NCI-H1417 treated with DMSO at 0.1 percent for 48 hours (cell line): ENCODE measurements at places on chromosomes 4 and X.

DNA sequence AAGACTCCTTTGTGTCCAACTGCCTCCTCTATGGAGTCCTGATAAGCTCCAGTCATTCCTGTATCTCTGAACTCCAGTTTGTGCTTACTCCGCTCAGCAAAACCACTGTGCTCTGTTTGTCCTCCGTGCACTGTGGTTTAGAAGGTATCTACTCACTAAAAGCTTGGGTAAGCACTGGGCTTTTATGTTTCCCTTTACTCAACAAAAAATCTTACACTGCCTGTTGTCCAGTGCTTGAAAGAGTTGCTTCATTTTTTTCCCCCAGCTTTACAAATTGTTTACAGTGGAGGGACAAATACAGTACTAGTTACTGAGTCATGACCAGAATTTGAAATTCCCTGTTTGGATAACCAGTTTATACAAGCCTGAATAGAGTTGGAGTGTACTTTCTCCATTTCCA lies 545.3 kb upstream of the FAT1 start:
- DNase-seq, result no peak

DNA sequence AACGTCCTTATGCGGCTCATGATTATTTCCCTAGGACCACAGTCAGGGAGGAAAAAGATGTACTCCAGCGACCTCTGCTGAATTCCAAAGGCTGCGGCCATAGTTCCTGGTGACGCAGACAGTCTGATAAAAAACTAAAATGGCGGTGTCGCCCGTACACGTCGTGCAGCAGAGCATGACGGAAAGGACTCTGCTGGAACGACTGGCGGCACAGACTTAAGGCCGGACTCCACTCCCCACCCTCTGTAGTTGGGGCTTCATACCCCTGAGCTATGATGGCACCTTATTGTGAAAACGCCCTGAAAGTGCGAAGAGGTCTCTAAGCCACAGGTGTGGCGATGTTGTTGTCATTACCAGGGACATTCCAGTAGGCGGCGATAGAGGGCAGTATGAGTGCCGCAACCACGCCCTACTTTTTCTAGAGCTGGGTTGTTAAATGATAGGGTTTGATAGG lies 90.0 kb upstream of the EDA2R start:
- no peak for DNase-seq

DNA sequence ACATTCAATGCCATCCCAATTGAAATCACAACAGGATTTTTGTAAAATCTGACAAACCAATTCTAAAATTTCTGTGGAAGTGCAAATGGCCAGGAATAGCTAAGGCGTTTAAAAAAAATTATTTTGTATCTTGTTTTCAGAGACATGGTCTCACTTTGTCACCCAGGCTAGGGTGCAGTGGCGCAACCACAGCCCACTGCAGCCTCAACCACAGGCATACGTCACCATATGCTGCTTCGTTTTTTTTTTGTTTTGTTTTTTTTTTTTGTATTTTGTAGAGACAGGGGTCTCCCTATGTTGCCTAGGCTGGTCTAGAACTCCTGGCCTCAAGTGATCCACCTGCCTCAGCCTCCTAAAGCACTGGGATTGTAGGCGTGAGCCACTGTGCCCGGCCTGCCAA lies 24.5 kb downstream of the ZNF41 start:
- DNase-seq, result no peak

- DNase-seq, result no peak
These were observed 40.9 kb upstream of the XK start for GRCh38 chrX:37644381-37645305.

DNA sequence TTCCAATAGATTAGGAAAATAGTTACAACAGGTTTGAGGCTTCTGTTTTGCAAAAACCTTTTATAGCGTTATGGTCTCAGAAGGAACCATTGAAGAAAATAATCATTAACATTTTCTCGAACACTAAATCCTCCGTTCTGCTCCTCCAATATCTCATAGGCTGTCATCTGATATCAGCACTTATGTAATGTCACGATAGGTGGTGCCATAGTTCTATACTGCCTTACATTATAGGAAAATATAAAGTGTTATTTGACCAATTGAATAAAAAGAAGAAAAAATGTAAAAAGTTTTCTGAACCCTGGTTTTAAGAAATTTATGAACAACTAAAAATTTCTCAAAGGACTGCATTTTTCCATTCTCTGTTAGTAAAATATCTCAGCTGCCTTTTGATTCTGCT lies 291.4 kb downstream of the RPA4 start:
- DNase-seq, result no peak

DNA sequence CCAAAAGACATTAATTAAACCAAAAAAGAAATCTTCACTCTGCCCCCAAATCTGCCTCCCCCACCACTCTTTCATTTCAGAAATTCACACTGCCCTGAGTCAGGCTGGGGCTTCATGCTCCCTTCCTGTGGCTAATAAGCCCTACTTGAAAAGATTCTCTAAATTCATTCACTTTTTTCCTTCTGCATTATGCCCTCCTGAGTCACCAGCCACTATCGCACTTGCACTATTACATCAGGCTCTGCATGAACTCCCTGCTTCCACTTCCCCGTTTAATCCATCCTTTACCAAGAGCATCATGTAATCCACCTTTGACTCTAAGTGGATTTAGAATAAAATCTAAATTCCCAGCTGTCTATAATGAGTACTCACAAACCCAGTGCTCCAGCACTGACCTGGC lies 295.4 kb upstream of the KLF3 start:
- DNase-seq, result no peak

GRCh38 chrX:1094566-1095333 lies 117.7 kb downstream of the CRLF2 start:
- no peak for DNase-seq

GRCh38 chr4:37388681-37389365 lies 144.3 kb downstream of the NWD2 start:
- no peak for DNase-seq

DNA sequence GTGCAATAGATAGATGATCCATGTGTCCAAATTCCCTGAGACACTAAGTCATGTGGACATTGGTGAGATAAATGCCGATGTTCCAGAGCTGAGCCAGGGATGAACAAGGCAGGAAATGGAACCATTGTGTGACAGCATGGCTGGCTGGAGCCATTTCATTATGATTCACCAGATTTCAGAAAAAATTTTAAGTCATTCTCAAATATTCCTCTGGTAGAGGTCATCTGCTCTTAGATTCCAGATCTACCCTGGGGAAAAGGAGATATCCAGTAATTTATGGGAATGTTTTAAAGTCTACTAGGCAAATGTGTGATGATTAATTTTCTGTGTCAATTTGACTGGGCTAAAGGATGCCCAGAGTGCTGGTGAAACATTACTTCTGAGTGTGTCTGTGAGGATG lies 287.3 kb downstream of the STK32B start:
- DNase-seq, result no peak

GRCh38 chrX:130769835-130770234 lies 133.2 kb downstream of the ENOX2 start:
- no peak for DNase-seq

GRCh38 chr4:184802697-184803015 lies 23.1 kb downstream of the ACSL1 start:
- no peak for DNase-seq

- no peak for DNase-seq
These were observed 37.9 kb upstream of the TRPC3 start for GRCh38 chr4:121989715-121990114.

DNA sequence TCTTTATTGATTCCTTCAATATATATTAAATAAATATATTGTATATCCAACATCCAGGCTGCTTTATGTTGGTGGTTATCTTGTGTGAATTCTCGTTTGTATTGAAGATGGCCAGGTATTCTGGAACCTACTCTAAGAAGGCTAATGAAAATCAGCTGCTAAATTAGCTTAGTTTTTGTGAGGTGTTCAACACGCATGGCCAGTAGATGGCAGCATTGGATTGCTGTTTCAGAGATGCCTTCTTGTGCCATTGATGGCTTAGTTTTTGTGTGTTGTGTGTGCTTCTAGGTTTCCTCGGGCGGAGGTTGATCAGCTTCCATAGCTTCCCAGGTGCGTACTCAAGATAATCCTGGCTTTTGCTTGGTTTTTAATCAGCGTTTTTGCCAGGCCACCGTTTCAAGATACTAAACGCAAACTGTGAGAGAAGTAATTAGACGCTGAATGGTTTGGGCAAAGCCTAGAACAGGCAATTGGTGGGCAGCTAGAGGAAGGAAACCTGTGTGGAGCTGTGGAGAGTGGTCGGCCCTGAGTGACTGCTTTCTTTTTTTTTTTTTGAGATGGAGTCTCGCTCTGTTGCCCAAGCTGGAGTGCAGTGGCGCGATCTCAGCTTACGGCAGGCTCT lies 15.1 kb downstream of the NOCT start:
- DNase-seq, result peak; percentile 24

- no peak for DNase-seq
These were observed 34.2 kb downstream of the LDB2 start for GRCh38 chr4:16864199-16864598.

GRCh38 chr4:81211956-81212355 lies 3.1 kb downstream of the PRKG2 start:
- DNase-seq, result no peak

DNA sequence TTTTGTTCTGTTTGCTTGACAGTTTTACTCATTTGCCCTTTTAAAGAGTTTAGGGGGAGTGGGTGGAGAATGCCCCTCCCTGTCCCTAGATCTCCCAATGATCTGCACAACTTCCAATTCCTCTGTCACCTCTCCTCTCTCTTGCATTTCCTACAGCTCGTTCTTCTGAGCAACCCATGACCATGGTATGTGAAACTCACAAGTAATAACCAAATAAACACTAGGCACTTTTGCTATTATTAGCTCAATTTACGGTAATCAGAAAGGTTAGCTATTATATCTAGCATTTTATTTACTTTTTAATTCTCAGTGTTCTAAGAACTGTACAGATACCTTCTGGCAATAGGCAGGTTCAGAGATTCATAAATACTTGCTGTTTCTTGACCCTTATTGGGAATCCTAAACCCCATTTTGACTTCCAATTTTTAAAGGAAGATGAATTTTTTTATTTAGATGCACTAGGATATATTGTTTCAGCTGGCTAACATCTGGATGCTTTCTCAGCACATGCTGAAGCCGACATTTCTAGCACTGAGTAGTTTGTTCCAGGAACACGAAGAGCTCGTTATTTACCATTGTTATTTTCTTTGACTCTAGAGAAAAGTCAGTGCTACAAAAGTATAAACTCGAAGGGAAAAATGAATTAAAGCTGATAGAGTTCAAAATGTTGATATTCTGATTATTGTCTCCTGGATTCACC lies 194.7 kb upstream of the TLL1 start:
- no peak for DNase-seq

DNA sequence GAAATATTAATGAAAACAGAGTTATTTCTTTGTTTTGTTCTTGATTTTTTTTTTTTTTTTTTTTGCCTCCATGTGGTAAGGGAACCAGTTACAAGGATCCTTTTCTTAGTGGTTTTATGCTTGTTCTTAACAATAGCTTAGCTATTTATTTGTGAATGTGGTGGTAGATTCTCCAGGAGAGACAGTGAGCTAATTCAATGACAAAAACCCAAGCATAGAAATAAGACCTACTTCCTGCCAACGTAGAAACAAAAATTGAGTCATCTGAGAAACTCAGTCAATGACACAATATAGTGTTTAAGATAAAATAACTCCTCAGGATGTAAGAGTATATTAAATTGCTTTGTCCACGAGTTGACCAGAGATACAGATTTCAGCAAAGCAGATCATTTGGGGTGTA lies 863.8 kb upstream of the PABPC4L start:
- DNase-seq, result no peak

DNA sequence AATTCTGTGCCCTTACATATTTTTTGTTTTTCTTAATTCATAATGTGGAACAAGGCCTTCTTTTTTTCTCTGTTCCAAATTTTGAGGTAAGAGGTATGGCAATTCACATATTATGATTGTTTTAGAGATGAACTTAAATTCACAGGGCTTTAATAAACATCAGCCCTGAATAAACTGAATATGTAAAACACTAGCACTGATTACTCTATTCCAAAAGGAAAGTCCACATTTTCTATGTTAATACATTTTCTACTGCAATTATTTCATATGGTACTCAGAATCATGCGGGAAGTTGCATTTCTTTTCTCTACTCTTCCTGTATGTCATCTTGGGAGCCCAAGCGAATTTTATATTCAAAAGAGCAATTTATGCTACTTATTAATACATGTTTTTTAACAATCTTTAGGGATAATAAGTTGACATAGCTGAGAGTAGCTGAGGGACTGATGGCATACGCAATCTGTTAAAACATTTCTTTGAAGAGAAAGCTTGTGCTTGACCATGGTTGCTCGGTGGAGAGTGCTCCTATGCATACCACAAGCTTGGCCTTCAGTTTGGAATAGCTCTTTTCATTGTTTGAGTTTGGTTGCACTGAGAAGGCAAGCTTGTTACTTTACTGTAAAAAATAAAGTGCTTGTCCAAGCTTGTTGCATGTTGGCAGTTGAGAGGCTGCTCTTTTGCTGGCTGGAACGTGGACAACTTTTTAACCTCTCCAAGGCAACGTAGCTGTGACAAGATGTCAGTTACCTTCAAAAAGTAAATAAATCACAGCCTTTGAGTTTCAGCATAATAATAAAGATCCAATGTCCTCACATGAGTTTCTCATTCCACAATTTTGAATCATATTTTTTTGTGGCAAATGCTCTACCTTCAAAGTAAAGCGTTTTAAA lies 196.3 kb upstream of the SPRY1 start:
- DNase-seq, result no peak

DNA sequence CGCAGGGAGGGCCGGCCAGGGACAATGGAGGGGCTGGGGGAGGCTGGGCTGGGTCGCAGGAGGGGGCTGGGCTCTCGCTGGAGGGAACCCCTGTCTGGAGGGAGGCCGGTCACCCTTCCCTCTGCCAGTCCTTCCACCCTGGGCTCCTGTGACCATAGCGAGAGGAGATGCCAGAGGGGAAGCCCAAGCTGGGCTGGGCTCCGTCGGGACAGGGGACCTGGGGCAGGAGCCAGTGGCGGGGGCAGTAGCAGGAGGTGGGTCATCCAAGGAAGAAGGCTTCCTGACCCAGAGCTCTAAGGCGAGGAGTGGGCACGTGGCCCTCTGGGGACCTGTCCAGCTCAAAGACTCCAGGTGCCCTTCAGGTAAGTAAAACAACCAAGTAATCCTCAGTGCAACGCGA lies 16.9 kb downstream of the CTAG1B start:
- no peak for DNase-seq

DNA sequence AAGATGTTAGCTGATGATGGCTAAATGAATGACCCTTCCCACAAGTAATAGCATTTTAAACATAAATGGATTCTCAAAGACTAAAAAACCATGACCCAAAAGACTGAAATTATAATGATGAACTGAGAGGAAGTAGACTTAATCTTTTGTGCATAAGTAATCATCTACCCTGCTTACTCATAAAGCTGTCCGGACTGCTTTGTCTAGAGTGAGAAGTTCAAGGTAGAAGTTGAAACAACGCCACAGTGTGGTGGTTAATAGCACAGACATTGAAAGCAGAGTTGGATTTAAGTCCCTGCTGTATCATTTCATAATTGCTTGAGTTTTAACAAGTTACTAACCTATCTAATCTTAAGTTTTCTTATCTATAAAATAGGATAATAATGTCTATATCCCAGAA lies 346.6 kb downstream of the CENPC start:
- DNase-seq, result no peak
